CD4-positive, alpha-beta T cell treated with Interleukin-4 for 1 hour (primary cell): ENCODE measurements at places on chromosomes 3 and 15.

DNA sequence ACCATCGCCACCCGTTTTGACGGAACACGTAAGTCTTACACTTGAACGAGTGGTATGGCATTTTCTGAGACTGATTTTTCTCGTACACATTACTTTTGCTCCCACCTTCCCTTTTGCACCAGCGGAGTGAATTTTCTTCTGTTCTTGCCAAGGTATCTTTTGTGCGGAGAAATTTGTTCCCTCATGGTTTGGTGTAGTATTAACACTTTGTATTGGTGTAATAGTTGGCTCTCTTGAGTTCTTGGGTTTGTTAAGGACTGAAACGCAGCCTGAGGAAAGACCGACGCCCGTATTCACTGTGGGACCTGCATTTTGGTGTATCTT, 420 bp downstream of the KCNH8 start:
- no peak for DNase-seq

DNA sequence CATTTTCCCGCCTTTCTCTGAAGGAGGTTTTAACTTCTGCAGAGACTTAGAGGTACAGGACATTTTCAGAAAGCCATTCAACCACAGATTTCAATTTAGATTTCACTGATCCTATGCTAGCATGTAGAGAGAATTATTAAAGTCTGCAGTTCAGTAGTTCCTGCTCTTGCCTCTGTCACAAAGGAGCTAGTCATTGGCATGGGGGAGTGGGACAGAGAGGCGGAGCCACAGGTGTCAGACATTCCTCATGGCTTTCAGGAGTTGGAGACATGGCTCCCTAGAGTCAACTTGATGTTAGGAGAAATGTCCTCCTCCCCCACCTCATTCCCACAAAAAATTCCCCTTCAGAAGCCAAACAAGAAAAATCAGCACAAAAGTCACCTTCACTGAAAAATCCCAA, 66.0 kb upstream of the SIAH2 start:
- DNase-seq, result no peak

GRCh38 chr15:58095415-58095814, 29.9 kb upstream of the ALDH1A2 start:
- no peak for DNase-seq

GRCh38 chr15:82003916-82004315, 41.9 kb downstream of the MEX3B start:
- DNase-seq, result no peak

DNA sequence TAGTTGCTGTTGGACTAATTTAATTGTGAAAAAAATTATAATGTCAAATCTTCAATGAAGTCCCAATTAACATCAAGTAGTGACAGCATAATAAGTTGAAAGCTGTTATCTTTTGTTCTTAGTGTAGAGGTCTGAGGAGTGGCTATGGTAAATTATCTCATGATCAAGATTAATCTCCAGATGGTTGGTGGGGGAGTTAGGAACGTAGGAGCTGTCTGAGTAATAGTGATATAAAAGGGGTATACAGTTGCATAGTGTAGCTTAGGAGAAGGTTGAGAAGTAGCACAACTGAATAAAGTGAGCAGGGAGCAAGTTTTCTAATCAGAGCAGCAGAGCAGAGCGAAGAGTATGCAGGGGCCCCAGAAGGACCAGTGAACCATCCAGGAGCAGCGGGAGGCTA, 19.5 kb downstream of the TMOD2 start:
- DNase-seq, result no peak
